ENCODE measurements at places on chromosomes 5 and 9.

GRCh38 chr9:113454914-113455761 is 8.4 kb upstream of the RGS3 start:
- no peak for DNase-seq

GRCh38 chr5:53053364-53053763 is 56.2 kb downstream of the MOCS2 start:
- DNase-seq = no peak

DNA sequence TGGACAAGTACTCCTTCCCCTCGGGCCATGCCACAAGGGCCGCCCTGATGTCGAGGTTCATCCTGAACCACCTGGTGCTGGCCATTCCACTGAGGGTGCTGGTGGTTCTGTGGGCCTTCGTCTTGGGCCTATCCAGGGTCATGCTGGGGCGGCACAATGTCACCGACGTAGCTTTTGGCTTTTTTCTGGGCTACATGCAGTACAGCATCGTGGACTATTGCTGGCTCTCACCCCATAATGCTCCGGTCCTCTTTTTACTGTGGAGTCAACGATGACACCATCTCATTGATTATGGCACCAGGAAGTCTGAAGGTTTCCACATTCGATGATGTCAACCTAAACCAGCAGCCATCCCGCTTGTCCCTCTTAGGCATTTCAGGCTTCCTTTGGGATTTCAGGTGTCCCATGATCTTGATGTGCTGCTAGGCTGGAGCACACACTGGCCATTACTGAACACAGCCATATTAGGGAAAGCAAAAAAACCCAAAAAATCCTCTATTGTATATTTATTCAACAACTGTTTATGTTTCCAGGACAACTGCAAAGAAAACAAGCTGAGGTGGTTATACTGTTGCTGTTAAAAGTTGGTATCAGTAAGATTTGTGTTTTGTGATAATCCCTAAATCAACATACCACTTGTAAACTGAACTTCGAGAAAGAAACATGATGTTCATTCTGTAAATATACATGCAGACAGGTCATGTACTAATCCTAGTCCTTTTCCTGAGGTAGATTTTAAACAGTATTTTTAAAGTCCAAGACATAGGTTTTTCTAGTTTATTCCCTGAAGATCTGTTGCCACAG is 1.1 kb downstream of the PLPP6 start:
- DNase-seq = no peak

DNA sequence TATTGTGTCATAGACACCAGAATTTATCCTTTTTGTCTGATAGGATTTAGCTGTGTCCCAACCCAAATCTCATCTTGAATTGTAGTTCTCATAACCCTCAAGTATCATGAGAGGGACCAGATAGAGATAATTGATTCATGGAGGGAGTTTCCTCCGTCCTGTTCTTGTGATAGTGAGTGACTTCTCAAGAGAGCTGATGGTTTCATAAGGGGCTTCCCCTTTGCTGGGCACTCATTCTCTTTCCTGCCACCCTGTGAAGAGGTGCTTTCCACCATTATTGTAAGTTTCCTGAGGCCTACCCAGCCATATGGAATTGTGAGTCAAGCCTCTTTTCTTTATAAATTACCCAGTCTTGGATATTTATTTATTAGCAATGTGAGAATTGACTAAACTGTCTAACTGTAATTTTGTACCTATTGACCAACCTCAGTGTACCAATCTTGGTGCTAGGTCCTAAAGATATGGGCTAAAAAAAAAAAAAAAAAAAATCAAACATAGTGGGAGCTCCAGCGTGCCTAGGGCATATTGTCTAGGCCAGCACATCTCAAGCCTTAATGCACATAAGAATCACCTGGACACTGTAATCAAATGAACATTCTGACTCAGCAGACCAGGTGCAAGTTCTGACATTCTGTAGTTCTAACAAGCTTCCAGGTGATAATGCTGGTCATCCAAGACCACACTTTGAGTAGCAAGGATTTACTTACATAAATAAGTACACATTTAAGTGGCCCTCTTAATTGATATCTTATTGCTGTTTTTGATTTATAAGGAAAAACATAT is 30.5 kb downstream of the ST8SIA4 start:
- no peak for DNase-seq

DNA sequence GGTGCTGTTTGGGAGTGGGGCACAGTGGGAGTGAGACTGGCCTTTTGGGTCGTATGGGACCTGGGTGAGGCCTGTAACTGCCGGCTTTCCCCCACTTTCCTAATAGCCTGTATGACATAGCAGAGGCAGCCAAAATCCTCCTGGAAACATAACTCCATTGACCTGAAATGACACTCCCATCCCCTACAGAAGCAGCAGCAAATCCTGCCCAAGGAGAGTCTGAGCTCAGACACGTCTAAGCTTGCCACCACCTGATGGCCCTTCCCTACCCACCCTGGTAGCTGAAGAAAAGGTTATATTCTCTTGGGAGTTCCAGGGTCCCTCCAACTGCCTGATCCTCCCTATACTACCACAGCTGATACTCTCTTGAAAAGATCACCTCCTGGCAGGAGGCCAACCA is 179.8 kb upstream of the ARRDC3 start:
- DNase-seq = no peak

Data from endothelial cell (in vitro differentiated cells).